ENCODE measurements at places on chromosomes 16 and 17.
A peak's percentile ranks its signal among the peaks of the same experiment; 100 is the strongest.

DNA sequence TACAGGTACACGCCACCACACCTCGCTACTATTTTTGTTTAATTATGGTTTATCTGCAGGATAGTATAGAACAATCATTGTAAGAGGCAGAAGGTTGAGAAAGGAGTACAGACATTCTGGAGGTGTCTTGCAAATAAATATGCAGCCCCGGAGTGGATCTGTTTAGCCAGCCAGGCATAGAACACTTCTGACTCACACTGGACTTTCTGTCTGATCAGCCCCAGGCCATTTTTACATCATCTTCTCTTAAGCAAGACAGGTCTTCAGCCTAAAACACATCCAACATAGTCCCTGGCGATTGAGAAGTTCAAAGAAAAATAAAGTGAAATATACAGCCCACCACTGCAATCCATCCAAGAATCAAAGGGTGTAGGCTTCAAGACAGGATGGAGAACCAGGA, 81.4 kb downstream of the XYLT1 start:
- DNase-seq = no peak

DNA sequence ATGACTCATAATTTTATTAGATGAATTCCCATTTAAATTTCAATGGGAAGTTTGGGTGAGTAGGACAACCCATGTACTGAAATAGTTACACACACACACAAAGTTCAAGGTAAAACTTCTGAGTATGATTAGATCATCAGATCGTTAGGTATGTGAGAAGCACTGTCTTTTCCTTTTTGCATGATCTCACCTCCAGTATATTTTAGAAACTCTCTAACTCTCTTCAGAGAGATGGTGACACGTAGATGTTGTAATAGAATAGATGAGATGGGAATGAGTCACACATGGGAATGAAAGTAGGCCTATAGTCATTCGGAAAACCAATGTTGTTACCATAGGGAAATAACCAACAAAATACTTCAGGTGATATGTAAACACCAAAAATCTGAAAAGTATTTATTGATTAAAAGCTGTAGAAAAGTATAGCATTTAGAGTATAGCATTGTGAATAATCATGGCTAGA, 22.2 kb downstream of the KRT23 start:
- no peak for DNase-seq

DNA sequence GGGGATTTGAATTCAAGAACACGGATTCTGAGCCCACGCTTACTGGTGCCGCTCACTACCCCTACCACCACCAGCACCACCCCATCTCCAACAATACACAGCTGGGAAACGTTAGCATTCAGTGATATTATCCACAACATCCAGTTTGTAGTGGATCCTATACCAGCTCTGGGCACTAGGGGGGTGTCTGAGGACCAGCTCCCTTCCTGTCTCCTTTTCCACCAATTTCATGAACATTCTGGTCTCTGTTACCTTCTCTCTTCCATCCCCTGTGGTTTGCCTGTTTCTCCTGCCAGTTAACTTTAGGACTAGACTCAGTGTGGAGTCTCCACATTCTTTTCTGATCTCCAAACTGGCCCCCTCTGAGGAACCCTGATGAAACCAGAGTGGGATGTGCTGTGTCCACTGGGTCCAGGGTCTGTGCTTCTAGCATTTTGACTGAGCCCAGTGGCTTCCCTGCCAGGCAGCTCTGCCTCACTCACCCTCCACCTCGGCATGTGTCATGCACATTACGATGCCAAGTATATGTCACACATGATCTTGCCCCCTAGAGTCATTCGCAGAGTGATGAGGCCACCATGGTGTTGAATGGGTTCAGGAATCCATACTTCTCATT, 187.0 kb upstream of the CDH13 start:
- DNase-seq = no peak

DNA sequence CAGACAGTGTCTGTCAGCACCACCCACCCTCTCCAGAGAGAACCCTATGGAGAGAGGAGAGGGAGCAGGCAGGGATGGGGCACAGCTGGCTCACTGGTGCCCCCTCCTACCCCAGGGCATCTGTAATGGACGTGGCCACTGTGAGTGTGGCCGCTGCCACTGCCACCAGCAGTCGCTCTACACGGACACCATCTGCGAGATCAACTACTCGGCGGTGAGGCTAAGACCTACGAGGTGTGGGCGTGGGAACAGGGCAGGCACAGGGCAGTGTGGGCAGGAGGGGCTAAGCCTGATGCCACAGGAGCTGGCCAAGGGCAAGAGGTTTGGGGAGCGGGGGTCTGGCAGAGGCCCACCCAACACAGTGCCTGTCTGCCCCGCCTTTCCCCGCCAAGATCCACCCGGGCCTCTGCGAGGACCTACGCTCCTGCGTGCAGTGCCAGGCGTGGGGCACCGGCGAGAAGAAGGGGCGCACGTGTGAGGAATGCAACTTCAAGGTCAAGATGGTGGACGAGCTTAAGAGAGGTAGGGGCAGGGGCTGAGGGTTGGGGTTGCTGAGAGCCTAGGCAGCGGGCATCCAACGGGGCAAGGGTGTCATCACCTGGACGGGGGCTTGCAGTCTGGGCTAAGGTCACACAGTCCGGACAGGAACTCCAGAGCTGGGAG, 15.0 kb downstream of the ITGB4 start:
- DNase-seq = no peak

DNA sequence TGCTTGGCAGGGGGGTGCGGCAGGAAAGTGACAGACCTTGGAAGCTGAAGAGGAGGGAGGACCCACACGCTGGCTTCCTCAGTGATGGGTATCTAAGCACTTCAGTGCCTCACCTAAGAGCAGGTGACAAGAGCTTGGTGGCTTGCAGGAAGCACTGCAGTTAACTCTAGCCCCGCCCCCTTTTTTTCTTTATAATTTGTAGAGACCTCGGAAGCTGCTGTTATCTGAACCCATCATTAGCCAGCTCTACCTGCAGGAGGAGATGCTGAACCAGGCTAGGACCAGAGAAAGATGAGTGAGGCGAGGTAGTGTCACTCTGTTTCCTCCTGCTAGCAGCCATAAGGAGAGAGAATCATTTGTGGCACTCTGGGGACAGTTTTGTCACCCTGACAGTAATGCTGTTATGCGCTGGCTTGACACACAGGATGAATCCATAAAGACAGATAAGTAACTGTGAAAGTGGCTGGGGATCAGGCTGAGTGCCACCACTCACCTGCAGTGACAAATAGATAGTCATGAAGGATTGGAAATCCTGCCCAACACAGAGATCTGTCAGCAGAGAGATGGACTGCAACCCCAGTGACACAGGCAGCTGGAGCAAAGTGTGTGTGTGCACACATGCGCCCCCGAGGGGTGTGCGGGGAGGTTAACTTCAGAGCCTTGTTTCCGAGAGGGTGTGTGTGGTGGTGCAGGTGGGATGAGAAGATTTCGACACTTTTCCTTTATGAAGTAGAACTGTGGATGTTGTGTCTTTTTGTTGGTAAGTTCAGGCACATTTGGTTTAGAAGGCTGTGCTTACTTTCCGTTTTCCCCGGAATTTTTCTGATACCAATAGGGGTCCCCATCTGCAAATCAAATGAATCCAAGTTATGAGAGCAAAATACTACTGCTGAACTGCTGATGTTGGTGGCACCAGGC, 224.0 kb downstream of the IRX3 start:
- DNase-seq = peak; percentile 63

DNA sequence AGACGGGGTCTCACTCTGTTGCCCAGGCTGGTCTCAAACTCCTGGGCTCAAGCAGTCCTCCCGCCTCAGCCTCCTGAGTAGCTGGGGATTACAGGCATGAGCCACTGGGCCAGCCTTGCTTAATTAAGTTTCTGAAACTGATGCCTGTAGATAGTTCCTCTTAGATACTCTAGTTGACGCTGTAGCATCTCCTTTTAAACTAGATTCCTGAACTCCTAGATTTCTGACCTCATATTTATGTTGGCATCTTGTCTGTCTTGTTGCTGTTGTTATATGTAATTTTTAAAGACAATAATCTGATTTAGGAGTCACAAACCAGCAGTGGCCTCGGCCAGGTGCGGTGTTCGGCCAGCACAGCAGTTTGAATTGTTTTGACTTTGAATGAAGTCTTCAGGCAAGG, 37.5 kb downstream of the DHRS7B start:
- no peak for DNase-seq

DNA sequence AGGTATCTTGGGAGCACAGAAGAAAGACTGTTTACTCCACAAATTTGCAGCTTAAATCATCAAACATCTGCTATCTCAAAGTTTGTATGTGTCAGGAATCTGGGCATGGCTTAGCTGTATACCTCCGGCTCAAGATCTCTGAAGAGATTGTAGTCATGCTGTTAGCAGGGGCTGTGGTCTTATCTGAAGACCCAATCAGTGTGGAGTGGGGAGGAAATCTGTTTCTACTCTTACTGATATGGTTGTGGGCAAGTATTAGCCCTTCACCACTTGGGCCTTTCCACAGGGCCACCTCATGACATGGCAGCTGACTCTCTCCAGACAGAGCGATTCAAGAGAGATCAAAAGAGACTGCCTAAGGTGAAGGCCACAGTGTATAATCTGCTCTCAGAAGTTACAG, 438.7 kb downstream of the KIF2B start:
- no peak for DNase-seq

DNA sequence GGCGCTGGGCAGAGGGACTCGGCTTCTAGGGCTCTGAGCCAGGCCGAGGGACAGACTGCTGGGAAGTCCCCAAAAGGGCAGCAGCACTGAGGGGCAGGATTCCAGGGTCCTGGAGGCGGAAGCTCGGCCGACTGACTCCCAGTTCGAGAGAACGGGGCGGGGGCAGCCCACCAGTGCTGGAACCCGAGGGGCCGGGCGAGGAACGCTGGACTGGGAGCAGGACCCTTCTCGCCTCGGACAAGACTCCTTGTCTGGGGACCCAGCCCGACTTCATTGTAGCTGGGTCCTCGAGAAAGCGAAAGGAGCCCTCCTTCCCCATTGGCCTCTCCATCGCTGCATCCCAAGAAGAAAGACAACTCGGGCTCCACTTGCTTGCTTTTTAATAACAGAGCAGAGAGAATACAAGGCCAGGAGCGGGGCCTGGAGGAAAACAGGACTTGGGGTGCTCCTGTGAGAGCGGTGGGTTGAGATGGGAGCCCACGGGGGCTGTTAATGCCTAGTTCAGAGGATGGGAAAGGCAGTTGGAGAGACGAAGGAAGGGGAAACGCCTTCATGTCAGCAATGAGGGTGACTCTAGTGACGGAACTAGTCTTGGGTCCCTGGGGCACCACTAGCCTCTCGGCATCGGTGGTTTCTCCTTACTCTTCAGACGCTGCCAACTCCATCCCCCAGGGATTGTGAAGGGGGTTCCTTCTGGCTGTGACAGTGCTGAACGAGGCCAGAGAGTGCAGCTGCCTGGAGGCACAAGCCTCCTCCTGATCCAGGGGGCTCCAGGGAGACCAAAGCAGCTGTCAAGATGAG, 492 bp upstream of the CAMTA2 start:
- DNase-seq = no peak

GRCh38 chr16:17469741-17470181, 999 bp downstream of the XYLT1 start:
- peak; percentile 29 for DNase-seq

DNA sequence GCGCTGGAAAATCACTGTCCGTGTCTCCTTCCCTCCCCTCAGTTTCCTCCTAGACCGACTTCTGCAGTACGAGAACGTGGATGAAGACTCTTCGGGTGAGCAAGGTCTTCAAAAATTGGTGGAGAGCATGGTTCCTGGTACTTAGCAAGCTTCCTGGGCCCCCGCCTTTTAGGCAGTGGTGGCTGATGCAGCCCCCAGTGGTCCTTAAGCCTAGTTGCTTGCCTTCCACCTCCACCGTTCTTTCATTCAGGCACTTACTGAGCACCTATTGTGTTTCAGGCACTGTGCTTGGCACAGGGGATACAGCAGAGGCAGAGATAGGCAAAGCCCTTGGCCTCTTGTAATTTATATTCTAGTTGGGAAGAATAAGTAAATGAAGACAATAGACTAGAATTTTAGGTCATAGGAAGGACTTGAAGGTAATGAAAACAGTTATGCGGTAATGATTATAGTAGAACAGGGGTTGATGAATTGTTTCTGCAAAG, 767 bp downstream of the INO80E start:
- DNase-seq = no peak

DNA sequence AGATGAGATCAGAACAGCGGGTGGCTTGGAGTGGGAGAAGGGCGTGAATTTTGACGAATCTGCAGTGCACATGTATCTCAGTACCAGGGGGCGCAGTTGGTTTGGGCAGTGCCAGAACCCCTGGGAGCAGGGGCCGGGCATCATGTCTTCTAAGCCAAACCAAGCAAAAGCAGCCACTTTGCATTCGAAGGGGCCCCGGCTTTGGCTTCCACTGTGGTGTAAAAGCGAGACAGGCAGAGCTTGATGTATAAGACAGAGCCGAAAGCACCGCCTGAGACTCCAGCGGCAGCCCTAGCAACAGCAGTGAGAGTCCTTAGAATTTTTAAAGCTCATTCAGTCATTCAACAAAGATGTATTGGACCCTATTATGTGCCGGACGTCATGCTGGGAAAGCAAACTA, 3.8 kb upstream of the XYLT1 start:
- DNase-seq = no peak

DNA sequence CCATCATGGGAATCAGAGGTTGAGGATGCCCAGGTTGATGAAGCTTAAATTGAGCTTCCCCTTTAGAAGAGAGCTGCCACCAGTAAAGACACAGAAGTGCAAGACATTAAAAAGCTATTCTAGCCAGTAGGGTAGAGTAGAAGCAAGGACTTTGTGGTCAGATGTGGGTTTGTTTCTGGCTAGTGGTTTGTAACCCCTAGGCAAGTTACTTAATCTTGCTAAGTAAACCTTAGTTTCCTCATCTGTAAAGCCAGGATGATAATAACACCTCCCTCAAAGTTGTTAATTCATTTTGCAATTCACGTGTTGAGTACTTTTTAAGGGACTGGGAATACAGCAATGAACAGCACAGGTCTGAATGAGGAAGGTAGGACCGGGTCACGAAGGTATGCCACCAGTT, 3.6 kb downstream of the SNTB2 start:
- DNase-seq = no peak

GRCh38 chr17:50686494-50687199, 21.1 kb downstream of the ANKRD40 start:
- DNase-seq = no peak

DNA sequence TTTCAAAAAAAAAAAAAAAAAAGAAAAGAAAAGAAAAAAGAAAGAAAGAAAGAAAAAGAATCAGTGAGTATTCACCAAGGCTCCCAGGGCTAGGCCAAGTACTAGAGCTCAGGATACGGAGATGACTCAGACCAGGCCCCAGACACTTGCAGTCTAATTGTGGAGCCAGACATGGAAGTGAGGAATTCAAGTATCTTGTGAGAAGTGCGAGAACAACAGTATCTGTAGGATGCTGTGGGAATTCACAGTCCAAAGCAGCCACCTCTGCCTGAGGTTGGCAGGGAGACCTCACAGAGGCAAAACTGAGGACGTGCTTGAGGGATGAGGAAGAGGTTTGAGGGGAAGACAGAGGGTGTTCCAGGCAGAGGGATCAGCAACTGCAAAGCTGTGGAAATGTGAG, 14.0 kb upstream of the ALDOA start:
- no peak for DNase-seq

- no peak for DNase-seq
Observed at GRCh38 chr17:35068249-35068648, 4.7 kb upstream of the RFFL start.
